CD4-positive, CD25-positive, alpha-beta regulatory T cell (primary cell): ENCODE measurements at places on chromosomes 1 and 21. TPM values are rescaled to one million over a fixed set of nuclear protein-coding genes. Genes with fewer than 3 reads are reported as not detected.
A peak's percentile ranks its signal among the peaks of the same experiment; 100 is the strongest.

The PTAFR gene
- 0.54 TPM for total RNA-seq

The EPHB2 gene
- total RNA-seq, result not detected

The TRIM46 gene
- 6.1 TPM for total RNA-seq

DNA sequence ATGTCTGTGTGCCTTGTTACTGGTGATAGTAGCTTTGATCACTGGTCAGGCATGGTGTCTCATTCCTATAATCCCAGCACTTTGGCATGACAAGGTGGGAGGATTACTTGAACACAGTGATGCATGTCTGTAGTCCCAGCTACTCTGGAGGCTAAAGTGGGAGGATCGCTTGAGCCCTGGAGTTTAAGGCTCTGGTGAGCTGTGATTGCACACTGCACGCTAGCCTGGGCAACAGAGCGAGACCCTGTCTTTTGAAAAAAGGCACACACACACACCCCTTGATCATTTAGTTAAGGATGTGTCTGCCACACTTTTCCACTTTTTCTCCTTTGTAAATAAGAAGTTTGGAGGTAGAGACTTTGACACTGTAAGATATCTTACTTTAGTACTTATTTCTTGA, 15.1 kb downstream of the MIGA1 start:
- DNase-seq, result no peak
- no peak overlapping the region for H3K27ac ChIP-seq
- peaks cover 20% of the 10 kb centered on the region for H3K36me3 ChIP-seq
- no peaks in the 10 kb centered on the region for H3K4me1 ChIP-seq

DNA sequence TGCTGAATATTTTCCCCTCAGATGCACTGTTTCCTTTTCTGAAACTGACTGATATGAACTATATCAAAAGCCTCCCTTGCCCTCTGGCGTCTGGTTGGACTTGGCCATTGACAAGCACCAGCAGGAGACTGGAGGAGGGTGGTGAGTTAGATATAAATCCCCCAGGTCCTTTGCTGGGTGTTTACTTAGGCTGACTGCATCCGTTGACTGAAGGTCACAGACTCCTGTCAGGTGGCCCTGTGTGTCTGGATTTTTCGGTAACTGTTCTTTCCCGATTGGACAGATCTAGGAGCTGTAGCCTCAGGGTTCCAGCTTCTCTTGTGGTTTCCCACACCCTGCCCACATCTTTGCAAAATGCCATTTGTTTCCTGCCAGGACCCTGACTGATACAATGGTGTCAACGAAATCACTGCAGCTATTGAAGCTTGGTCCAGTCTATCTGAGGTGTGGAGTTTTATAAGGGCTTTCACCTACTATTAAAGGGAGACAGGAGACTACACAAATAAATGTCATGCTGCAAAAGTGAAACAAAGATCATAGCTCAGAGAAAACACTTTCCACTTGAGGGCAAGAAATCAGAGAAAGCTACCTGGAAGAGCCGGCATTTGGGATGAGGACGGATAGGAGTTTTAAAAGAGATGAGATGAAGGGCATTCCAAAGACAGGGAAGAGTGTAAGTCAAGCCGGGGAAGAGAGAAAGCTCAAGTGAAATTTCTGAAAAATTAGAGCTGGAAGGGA, 1.5 kb upstream of the MAGI3 start:
- peaks cover 25% of the 10 kb centered on the region for H3K4me1 ChIP-seq
- peak overlapping the region; percentile 79 for H3K4me3 ChIP-seq
- DNase-seq, result no peak
- H3K27ac ChIP-seq, result no peak overlapping the region

DNA sequence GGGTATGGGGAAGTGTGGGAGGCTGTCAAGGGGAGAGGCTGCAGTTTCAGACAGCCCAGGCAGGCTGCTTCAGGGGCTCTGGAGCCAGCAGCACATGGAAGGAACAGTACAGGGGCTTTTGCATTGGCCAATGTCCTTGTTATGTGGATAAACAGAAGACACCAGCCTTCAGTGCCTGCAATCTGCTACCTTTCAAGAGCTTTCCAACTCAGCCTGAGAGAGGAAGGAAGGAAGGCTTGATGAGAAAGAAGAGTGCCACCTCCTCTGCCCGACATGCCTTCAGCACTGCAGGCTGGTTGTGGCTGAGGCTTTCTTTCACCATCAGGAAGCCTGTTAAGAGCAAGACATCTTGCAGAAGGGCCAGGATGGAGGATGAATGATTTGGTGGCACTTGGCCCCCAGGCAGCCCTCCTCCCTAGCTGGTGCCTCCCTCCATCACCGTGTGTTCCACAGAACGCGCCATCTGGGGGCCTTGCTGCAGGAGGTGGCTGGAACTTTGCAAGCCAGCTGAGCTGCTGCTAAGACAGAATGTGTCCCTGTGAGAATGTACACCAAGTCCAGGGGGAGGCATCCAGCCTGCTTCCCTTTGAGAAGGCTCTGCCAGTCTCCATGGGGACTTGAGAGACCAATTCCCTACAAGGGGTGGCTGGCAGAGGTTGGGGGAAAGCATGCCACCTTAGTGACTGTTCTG, 372.4 kb upstream of the PROX1 start:
- no peaks in the 10 kb centered on the region for H3K4me1 ChIP-seq
- H3K4me3 ChIP-seq, result no peak overlapping the region
- H3K27me3 ChIP-seq, result no peaks in the 10 kb centered on the region
- no peaks in the 10 kb centered on the region for H3K36me3 ChIP-seq
- DNase-seq, result no peak
- H3K27ac ChIP-seq, result no peak overlapping the region

DNA sequence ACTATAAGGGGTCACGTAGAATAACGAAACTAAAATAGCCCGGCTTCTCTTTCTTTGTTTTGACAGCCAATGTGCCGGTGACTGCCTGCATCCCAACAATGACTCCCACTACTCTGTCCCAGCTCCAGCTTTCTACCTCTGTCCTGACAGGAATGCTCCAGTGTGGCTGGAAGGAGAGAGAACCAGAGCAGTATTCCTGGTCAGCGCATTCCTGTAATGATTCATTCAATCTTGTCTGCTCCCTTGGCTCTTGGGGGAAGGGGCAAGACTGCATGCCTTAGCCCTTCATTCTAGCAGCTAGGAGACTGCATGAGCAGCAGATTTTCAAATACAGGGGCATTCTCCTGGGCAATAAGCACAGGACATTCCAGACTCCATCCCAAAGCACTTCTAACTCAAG, 132.1 kb upstream of the PRMT6 start:
- no peaks in the 10 kb centered on the region for H3K4me1 ChIP-seq
- H3K27ac ChIP-seq, result no peak overlapping the region
- DNase-seq, result no peak
- no peaks in the 10 kb centered on the region for H3K27me3 ChIP-seq

DNA sequence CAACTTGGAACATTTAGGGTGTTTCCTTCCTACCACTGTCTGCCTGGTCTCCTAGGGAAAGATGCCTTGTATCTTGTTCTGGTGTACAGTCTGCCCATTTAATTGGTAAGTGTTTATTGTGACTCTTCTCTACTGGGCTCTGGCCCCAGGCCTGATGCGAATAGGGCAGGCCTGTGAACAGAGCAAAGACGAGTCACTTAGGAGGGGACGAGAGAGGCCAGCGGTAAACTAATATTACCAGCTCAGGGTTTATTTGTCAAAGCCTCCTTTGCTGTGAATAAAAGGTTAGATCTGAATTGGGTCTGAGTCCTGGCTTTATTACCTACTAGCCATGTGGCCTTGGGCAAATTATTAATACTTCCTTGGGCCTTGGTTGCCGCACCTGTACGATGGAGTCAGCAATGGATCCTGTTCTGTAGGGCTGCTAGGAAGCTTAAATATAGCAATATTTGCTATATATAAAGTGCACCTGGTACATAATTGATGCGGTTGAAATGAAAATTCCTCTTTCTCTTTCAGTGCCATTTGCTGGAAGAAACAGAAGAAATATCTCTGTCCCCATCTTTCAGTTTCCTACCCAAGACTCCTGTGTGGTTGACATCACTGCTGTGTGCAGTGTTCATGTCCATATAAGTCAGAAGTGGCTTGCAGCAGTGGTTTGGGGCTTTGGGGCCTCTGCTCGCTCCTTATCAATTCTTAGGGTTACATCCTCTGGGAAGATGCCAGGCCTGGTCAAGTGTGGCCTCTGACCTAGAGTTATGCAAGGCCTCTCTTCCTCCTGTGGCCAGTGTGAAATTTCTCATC, 32.4 kb downstream of the MAPKAPK2 start:
- H3K4me1 ChIP-seq, result peaks cover 61% of the 10 kb centered on the region
- H3K27me3 ChIP-seq, result no peaks in the 10 kb centered on the region
- peak overlapping the region; percentile 72 for H3K4me3 ChIP-seq
- H3K27ac ChIP-seq, result peak overlapping the region; percentile 76
- DNase-seq, result no peak
- H3K36me3 ChIP-seq, result no peaks in the 10 kb centered on the region

The CD244 gene
- total RNA-seq, result 0.47 TPM

The ASH1L gene
- 97.8 TPM for total RNA-seq

- H3K4me3 ChIP-seq, result no peak overlapping the region
- H3K27me3 ChIP-seq, result no peaks in the 10 kb centered on the region
- H3K4me1 ChIP-seq, result no peaks in the 10 kb centered on the region
- no peak overlapping the region for H3K27ac ChIP-seq
- no peak for DNase-seq
- no peaks in the 10 kb centered on the region for H3K36me3 ChIP-seq
Observed at GRCh38 chr1:184114818-184115398, 63.4 kb downstream of the TSEN15 start.

- no peaks in the 10 kb centered on the region for H3K36me3 ChIP-seq
- no peak for DNase-seq
- no peaks in the 10 kb centered on the region for H3K4me1 ChIP-seq
- no peak overlapping the region for H3K4me3 ChIP-seq
Observed at GRCh38 chr21:20856926-20857325, 141.3 kb upstream of the NCAM2 start.

- H3K4me3 ChIP-seq, result no peak overlapping the region
- H3K36me3 ChIP-seq, result no peaks in the 10 kb centered on the region
- no peak overlapping the region for H3K27ac ChIP-seq
- H3K27me3 ChIP-seq, result no peaks in the 10 kb centered on the region
Observed at GRCh38 chr21:35075546-35075945, 26.4 kb upstream of the RUNX1 start.

DNA sequence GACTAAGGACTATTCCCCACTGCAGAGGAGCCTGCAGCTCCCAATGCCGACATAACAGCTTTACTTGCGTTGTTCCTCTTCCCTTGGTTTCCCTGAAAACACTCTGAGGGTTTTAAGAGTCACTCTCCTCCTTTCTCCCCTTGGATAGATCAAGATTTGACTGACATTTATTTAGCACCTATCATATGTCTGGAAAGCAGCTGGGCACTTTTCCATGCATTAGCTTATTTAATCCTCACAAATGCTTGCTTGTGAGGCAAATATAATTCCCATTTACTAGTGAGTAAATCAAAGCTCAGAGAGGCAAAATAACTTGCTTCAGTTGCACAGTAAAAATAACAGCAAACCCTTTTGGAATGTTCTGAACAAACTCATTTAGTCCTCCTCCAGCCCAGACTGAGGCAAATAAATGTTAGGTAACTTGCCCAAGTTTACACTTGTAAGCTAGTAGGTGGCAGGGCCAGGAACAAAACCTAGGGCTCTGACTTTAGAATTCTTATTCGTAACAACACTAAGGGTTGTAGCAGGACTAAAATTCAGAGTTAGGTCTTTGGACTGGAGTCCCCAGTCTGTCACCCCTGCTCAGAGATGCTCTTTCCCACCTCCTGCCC, 81.4 kb downstream of the KCND3 start:
- no peak overlapping the region for H3K27ac ChIP-seq
- no peaks in the 10 kb centered on the region for H3K36me3 ChIP-seq
- H3K4me3 ChIP-seq, result no peak overlapping the region
- no peaks in the 10 kb centered on the region for H3K4me1 ChIP-seq

- no peaks in the 10 kb centered on the region for H3K27me3 ChIP-seq
- no peaks in the 10 kb centered on the region for H3K36me3 ChIP-seq
- peak overlapping the region; percentile 5 for H3K27ac ChIP-seq
Observed at GRCh38 chr1:40174788-40175187, 13.6 kb downstream of the RLF start.

DNA sequence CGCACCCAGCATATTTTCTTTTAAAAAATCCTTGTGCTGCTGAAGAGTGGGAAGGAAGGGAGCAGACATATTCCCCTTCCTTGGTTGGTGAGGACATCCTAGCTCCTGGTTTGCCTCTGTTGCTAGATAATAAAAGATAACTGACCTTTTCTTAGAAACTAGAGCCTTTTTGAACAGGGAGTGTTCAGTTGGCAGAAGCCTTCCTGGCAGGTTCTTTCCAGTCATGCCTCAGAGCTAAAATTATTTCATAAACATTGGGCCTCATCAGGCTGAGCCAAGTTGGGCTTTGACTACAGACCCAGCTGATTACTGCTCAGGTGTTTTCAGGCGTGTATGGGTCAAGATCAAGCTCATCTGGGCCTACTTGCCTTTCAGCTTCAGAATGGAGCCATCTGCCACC, 22.7 kb upstream of the SH3BGRL3 start:
- DNase-seq, result no peak
- H3K4me3 ChIP-seq, result no peak overlapping the region
- H3K36me3 ChIP-seq, result peaks cover 54% of the 10 kb centered on the region
- H3K4me1 ChIP-seq, result no peaks in the 10 kb centered on the region
- no peaks in the 10 kb centered on the region for H3K27me3 ChIP-seq
- no peak overlapping the region for H3K27ac ChIP-seq

DNA sequence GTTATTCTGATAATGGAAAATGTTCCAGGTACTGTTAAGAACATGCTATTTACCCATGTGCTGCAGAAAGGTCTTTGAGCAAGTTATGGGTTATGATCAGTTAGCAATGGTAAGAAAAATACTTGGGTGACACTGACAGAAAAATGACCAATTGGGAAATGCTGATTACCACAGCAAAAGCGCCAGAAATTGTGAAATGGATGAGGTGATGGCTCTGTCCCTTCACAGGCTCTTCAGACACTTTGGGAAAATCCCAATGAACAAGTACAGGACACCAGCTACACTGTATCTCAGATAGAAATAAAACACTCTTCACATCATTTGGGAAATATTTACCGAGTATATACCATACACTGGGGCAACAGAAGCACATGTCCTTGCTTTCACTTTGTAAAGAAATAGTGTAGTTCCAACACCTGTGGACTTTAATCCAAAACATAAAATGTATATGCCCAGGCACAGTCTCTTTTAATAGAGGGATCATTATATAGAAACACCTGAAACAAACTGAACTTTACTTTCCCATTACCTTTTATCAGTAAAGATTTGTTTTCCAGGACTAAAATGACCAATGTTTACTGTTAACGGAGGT, 13.9 kb downstream of the SOD1 start:
- no peak for DNase-seq
- H3K36me3 ChIP-seq, result peaks cover 31% of the 10 kb centered on the region
- no peak overlapping the region for H3K27ac ChIP-seq
- H3K27me3 ChIP-seq, result no peaks in the 10 kb centered on the region

GRCh38 chr1:4150262-4150661, 250.2 kb upstream of the C1orf174 start:
- DNase-seq, result no peak
- no peak overlapping the region for H3K4me3 ChIP-seq
- H3K4me1 ChIP-seq, result no peaks in the 10 kb centered on the region
- H3K27ac ChIP-seq, result no peak overlapping the region
- H3K27me3 ChIP-seq, result no peaks in the 10 kb centered on the region

The ADCY10 gene
- total RNA-seq, result 0.10 TPM

GRCh38 chr1:62380181-62380580, 56.7 kb upstream of the USP1 start:
- no peaks in the 10 kb centered on the region for H3K36me3 ChIP-seq
- H3K27me3 ChIP-seq, result no peaks in the 10 kb centered on the region
- no peak overlapping the region for H3K27ac ChIP-seq
- no peaks in the 10 kb centered on the region for H3K4me1 ChIP-seq
- H3K4me3 ChIP-seq, result no peak overlapping the region

GRCh38 chr1:193558491-193559028, 372.1 kb upstream of the B3GALT2 start:
- H3K4me1 ChIP-seq, result no peaks in the 10 kb centered on the region
- no peaks in the 10 kb centered on the region for H3K27me3 ChIP-seq
- no peak overlapping the region for H3K27ac ChIP-seq
- DNase-seq, result no peak
- H3K36me3 ChIP-seq, result no peaks in the 10 kb centered on the region
- no peak overlapping the region for H3K4me3 ChIP-seq

The GNL2 gene
- total RNA-seq, result 58.9 TPM
